ENCODE measurements at places on chromosomes 7 and 10.

DNA sequence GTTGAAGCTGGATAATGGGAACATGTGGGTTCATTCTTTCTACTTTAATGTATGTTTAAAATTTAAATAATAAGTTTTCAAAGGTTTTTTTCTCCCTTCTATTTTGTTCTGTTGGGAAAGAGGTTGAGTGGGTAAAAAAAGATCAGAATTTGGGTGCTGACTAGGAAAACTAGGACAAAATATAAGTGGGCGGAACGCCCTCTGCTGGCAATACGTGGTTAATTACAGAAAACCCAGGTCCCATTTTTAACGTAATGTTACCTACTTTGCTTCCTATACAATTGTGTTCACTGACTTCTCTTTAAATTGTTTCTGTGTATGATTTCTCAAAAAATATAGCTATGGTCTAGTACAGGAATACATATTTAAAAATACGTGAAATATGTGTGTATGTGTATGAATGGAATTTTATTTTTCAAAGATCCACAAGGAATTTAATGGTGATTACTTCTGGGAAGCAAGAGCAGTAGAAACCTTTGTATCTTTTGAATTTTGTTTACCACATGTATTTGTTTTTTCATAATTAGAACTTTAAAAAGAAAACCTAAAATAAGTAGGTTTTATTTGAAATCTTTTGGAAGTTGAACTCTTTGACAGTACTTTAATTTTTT, 8.7 kb downstream of the ECD start:
- DNase-seq: no peak

DNA sequence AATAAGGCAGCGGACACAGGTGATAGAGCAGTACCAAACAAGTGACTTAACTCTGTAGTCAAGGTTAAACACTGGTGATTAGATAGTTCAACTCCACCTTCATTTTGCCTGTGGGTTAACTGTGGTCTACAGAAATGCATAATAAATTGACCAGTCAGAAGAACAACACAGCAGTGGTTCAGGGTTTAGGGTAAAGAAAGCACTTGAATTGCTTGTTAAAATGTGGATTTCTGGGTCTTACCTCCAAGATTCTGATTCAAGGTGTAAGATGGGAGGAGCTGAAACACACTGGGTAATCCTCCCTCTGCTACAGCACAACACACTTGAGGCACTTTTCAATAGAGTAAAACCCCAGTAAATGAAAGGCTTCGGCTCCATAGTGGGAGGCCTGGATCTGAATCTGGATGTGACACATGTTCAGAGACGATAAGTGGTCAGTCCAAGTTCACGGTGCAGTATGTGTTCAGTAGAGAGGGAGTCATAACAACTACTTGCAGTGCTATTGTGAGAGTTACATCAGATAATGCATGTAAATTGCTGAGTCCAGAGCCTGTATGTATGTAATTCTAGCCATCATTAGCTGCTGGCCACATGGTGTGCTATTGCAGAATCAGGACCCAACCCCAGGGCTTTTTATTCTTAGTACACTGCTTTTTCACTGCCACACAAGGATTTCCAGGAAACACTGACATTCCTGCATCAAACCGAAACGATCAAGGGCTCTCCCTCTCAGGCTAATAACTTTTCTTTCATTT, 141.7 kb downstream of the SORCS1 start:
- DNase-seq: no peak

DNA sequence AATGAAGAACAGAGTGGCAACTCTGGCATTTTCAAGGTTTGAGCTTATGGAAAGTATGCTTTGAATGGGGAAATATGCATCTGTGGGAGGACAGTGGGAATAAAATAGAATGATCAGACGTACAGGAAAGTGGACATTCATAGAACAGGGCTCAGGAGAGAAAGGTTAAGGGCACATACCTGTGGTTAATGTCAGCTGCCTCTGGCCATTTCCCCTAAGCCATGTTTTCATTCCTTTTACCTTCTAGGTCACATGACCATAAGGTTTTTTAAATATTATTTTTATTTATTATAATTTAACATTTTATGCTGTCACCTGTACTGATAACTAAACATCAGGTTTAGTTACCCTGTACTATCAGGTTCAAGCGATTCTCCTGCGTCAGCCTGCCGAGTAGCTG, 52.8 kb downstream of the LRRC4 start:
- DNase-seq: no peak

- no peak for DNase-seq
Measured at GRCh38 chr10:102727037-102727818, 12.8 kb downstream of the SFXN2 start.

- DNase-seq: no peak
Measured at GRCh38 chr10:15220445-15220844, 52.0 kb upstream of the NMT2 start.

DNA sequence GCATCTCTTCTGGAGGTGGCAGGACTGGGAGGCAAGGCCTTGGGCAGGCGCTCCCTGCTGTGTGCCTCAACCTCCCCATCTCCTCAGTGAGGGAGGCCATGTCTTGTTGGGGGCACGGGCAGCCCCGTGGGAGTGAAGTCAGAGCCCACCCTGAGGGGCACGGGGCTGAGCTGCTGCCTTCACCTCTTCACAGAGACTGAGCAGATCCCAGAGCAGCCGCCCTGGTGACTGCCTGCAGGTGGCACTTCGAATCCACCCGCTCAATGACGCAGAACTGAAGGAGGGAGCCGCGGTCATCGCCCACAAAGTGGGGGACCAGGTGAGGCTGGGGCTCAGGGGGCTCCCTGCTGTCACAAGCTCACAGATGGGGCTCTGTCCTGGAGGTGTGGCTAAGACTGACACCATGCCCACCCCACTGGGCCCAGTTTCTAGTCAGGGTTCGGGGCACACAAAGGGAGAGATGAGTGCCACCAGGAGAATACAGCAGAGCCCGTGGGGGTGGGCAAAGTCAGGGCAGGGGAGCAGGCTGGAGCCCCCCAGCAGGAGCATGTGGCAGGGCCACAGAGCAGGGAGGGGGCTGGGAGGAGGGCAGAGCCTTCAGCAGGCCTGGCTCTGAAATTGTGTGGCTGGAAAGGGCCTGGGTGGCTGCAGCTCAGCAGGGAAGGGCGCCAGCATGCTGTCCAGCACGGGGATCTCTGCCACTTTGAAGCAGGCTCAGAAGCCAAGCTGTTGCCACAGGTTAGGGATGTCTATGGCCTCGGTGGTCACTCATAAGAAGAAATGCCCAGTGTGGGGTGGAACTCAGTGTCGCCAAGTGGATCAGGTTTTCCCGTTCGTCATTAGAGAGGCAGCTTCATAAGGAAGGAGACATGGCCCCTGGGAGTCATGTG, 18.8 kb upstream of the CHST12 start:
- peak; percentile 29 for DNase-seq

DNA sequence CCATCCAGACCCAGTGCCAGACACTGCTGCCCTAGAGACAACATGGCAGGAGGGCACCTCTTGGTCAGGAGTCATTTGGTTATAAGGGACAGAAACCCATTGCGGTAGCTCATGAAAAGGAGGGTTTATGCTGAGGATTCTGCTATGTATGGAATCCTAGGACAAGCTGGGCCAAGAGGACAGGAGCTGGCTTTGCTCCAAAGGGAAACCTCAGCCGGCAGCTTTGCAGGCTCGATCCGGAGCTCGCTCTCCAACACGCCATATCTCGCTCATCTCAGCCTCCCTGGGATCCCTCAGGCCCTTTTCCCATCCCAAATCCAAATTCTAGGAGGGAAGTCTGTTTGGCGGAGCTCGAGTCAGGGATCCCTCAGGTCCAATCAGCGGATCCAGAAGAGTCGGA, 345.7 kb downstream of the GLRX3 start:
- DNase-seq: no peak

GRCh38 chr10:103645141-103646054, 151.9 kb downstream of the NEURL1 start:
- DNase-seq: peak; percentile 76

- no peak for DNase-seq
Measured at GRCh38 chr7:148335790-148336189, 254.8 kb upstream of the C7orf33 start.

DNA sequence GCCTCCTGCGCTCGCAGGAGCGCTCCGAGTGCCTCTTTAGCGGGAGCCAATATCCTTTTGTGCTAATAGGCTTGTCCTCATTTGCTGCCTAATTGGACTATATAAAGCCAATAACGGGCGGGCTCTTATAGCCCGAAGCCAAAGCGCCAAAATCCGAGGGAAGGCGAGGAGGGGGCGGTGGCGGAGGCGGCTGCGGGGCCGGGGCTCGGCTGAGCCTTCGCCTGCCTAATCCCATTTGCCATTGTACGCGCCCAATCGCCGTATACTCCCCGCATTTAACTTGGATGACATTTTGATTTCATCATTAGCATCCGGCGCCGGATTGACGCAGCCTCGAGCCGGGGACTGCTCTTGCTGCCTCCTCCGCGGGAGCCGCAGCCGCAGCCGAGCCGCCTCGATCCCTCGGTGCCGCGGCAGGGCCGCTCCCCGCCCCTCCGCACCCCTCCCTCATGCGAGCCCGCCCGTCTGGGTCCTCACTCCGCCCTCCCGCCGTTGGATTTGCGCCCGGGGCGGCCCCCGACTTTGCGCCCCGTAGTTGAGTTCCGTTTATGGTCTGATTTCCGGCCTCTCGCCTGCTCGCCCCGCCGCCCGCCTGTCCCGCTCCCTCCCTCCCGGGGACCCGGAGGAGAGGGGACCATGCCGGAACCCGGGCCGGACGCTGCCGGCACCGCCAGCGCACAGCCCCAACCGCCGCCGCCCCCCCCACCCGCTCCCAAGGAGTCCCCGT, at the start of gene HMX3:
TSS of gene HMX3 (plus strand) at position 556 of the 727 bp plus-strand sequence. CDS start at position 637, 81 bp downstream.
- DNase-seq: no peak

- no peak for DNase-seq
Measured at GRCh38 chr10:97891497-97892167, 42.0 kb downstream of the GOLGA7B start.

GRCh38 chr10:11074536-11075267, 57.0 kb downstream of the CELF2 start:
- no peak for DNase-seq

GRCh38 chr10:29642990-29643389, 8.2 kb upstream of the SVIL start:
- no peak for DNase-seq

DNA sequence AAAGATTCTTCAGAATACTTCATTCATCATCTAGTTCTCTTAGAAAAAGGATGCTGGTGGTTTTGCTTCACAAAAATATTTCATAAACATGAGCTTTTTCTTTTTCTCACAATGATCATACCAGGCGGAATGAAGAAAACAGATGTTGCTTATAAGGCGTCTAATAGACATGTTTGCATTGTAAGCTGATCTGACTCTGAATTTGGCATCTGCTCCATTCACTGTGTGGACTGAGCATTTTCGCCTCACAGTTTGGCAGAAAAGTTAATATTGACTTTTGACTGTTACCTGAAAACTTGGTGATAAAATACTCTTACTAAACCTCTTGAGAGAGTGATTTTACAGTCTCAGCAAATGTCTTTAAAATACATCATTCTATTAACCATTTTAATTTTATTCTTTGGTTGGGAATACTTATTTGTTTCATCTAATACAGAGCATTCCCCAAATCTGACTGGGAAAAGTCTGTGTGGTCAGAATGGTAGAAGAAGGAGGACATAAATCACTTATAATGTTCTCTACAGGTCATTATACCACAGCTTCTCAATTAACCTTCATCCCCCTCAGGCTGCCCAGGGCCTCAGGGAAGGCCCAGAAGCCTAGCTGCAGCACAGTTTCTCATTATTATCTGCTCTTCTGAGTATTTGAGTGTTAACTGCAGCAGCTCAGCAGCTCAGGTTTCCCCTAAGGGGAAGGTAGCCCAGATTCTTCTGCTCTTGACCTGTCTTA, 121.6 kb upstream of the KAT6B start:
- no peak for DNase-seq

- no peak for DNase-seq
Measured at GRCh38 chr10:74683621-74684364, 142.6 kb upstream of the KAT6B start.

DNA sequence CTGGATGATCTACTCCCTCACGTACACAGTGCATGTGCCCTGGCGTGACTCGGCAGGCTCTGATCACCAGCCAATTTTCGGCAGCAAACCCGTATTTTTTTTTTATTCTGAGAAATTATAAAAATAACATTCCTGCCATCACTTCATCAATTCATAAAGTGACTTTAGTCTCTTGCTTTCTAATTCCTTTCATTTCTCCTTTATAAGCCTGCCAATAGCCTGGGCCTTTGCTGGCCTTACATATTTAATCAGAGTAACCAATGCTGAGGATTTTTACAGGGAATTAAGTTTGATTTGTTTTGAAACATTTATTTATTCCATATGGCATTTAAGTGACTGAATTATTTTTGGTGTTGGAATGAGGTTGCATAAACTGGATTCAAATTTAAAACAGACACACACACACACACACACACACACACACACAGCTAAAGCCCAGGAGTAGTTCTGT, 140.8 kb downstream of the ETV1 start:
- DNase-seq: no peak

- no peak for DNase-seq
Measured at GRCh38 chr7:2074691-2075090, 158.1 kb downstream of the MAD1L1 start.

GRCh38 chr10:121042342-121042741, 191.2 kb downstream of the WDR11 start:
- no peak for DNase-seq

GRCh38 chr10:14184841-14185315, 145.8 kb downstream of the FRMD4A start:
- no peak for DNase-seq

DNA sequence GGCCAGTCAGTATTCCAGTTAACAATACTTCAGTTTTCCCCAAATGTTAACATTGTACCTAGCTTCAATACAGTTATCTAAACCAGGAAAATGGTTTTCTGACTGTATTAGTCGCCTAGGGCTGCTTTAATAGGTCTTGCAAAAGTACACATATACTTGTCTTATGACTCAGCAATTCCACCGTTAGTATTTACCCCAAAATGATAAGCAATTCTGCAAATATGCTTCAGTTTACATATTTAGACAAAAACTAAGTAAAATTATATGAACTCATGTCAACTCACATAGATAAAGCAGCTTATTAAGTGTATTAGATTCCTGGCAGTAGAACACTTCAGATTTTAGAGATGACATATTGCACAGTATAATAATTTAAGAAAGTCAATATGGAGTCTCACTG, 363.3 kb downstream of the ARL4A start:
- DNase-seq: no peak

- no peak for DNase-seq
Measured at GRCh38 chr10:20215547-20216152, 399.4 kb downstream of the PLXDC2 start.

GRCh38 chr7:156950381-156950858, 908 bp downstream of the NOM1 start:
- no peak for DNase-seq

DNA sequence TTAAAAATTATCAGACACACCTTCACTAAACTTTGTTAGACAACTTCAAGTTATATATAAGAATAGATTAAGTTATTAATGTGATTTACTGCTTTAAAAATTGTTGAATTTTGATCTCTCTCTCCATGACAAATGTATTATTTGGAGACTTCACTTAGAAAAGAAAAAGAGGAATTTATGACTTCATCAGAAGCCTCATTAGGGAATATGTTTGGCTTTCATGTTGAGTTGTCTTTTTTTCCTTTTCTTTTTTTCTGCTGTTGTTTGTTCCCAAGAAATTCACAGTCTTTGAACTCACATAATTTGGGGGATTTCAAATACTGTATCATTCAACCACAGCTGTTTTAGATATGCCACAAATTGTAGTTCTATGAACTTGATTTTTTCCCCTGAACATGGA, 149.5 kb downstream of the PPP1R9A start:
- no peak for DNase-seq
